HS-27A (cell line): ENCODE measurements at places on chromosomes 2 and 18.

- DNase-seq, result no peak
Measured at GRCh38 chr2:39334529-39334928, 90.8 kb upstream of the CDKL4 start.

DNA sequence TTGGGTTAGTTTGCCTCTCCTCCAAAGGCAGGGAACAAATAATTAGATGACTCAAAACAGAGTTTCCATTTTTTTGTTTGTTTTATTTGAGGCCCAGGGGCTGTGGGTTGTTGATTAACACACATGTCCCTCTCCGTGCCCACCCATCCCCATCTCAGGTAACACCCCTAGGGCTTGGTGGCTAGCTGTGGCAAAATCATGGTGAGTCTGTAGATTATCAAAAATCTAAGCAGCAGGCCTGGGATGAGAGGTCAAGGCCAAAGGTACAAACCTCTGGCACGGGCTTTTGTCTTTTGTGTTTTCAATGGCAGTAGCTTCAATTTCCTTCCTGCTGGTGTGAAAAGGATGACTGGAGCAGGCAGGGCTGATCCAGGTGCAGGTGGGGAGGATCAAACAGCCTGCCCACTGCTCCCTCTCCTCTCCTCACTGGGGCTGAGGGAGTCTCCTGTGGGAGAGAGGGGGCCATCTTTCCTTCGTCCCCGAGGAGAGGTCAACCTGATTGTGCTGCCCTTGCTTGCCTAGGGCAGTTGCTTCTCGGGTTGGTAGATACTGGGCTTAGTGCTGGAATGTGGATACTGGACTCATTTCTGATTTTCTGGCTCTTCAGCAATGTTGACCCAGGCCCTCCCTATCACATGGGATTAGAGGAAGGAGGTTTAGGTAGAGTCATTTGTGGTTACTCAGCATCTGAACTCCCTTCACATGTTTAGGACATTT lies 31.9 kb upstream of the EML4 start:
- no peak for DNase-seq

DNA sequence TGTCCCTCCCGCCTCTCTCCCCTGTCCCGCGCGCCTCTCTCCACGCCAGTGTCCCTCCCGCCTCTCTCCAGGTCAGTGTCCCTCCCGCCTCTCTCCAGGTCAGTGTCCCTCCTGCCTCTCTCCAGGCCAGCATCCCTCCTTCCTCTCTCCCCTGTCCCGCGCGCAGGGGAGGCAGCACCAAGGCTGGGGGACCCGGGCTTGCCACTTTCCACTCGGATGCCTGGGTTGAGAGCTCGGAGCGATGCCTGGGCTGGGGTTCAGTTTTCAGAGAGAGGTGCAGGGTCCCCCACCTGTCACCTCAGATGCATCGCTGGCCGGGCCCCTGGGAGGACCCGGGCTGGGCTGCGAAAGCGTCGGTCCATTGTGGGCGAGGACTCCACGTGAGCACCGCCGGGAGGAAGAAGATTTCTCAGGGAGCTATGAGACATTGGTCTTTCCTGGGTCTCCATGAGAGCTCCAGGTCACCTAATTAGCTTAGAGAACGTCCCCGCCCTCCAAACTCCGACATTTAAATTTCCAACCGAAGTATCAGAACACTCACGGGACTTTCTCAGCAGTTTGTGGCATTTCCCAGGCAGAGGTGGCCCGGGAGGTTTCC lies 2.1 kb downstream of the FBLN7 start:
- no peak for DNase-seq

DNA sequence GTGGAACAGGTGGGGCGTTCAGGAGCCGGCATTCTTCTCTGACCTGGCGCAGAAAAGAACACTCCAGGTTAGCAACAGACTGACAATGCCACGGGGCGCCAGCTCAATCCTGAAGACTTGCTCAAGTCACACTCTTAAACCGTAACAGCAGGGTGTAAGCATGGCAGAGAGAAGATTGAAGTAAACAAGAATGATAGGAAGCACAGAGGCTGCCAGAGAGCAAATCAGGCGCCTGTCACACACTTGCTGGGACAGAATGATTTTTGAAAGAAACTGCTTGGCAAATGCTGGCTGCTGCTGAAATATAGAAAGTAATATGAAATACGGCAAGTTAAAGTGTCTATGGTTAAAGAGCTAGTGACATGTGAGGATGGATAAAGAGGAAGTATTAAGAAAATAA lies 80.5 kb downstream of the MEP1B start:
- DNase-seq, result no peak

GRCh38 chr2:43190311-43191052 lies 35.9 kb downstream of the ZFP36L2 start:
- no peak for DNase-seq

- no peak for DNase-seq
Measured at GRCh38 chr2:191245869-191246531, 796 bp downstream of the MYO1B start.

DNA sequence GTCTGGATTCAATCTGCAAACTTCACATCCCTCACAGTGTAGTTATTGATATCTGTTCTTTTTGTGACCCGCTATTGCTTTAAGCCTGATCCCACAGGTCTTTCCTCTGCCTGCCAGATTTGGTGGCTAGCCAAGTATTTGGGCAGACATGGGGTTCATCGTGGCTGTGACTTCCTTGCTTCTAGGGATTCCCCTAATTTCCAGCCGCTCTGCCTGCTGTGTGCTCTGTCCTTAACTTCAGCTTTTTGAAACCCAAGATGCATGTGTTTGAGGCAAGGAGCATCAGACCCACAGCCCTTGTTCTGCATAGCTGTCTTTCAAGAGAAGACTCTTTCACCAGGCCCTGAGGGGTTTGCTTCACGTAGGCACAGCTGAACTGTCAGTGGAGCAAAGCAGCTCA lies 54.2 kb downstream of the NCAPH start:
- no peak for DNase-seq

GRCh38 chr18:79062806-79063205 lies 6.4 kb upstream of the ATP9B start:
- DNase-seq, result no peak

DNA sequence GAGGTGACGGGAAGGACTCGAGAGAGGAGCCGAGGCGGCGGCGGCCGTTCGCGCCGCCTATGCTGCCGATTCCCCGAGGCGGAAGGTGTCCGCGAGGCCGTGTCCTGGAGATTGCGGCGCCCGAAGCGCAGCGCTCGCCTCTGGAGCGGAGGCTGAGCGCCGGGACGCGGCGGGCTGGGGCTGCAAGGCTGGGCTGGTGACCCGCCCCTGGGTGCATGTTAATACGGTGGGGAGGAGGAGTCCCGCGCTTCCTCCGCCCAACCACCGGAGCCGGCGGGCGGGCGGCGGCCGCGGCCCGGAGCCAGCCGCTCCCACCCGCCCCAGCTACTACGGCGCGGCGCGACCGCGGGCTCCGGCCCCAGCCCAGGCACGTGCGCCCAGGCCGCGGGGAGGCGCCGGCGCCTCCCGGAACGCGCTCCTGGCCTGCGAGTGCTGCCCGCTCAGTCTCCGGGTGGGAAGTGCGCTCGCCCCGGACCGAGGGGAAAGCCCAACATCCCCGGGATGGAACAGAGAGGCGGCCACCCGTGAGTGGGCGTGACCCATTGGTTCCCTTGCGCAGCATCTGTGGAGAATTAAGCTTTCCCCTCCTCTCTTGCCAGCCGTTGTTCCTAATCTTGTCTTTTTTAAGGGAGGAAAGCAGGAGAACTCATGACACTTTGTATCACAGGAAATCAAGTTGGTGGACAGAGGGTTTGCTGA lies at the start of gene DLGAP1:
Gene DLGAP1 (minus strand): TSS at position 195 of the 699 bp plus-strand sequence.
- DNase-seq, result no peak

DNA sequence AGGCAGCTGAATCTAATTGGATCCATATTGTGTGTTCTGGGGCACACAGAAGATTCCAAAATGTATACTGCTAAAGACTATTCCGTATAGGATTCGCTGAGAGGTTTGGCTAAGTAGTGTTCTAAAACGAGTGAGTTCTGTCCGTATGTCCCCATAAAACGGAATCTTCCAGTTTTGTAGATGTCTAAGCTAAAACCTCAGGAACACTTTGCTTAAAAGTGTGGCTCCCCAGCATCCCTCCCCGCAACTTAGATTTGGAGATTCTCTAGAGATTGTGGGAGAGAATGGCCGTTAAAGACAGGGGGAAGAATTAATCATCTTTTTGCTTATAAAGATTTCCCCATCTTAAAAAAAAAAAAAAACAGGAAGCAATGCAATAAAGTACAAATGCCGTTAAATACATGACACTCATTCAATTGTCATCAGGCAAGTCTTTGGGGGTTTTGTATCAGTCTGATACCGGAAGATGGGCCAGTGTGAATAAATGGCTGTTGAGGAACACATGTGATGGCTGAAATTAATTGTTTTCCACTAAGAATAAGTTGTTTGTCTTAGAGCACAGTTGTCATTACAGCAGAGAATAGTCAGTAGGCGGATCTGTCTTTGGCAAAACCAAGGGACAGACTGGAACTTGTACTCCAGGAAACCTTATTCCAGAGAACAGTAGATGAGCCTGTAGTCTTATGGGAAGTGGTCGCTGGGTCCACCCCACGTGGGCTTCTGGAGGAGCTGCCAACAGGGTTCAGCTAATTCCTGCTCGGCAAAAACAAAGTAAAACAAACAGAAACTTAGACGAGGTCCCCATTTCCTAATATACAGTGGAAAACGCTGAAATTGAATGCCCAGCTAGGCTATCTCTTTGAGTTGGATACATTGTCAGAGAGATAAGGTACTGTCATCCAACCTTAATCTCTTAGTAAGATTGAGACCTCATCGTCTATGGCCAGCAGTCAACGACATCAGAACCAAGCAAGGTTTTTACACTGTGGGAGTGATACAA lies 1.7 kb downstream of the EMILIN2 start:
- DNase-seq, result no peak

- no peak for DNase-seq
Measured at GRCh38 chr2:149826471-149827125, 239.0 kb upstream of the MMADHC start.

DNA sequence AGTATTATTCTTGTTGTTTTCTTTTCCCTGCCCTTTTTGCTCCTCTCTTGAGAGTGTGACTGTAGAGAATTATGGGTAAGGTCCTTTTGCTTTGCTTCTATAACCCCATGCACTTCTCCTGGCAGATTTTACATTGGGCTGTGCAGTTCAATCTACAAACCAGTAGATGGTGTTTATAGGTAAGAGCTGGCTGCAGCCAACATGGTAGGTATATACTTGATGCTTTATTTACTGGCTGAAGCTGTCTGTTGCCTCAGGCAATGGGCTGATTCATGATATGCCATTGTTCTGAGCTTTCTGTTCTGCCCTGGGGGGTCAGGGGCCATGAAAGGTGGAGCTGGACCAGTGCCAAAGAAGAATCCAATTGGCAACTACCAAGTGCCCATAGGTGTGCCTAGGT lies 48.3 kb upstream of the MYL1 start:
- DNase-seq, result no peak

- DNase-seq, result no peak
Measured at GRCh38 chr2:155905657-155906056, 426.9 kb downstream of the NR4A2 start.
